ENCODE measurements at places on chromosomes 1 and 21.

GRCh38 chr1:40732756-40733301 lies 41.3 kb downstream of the NFYC start:
- no peak for DNase-seq

GRCh38 chr1:172298141-172298540 lies 122.3 kb upstream of the C1orf105 start:
- DNase-seq = no peak

DNA sequence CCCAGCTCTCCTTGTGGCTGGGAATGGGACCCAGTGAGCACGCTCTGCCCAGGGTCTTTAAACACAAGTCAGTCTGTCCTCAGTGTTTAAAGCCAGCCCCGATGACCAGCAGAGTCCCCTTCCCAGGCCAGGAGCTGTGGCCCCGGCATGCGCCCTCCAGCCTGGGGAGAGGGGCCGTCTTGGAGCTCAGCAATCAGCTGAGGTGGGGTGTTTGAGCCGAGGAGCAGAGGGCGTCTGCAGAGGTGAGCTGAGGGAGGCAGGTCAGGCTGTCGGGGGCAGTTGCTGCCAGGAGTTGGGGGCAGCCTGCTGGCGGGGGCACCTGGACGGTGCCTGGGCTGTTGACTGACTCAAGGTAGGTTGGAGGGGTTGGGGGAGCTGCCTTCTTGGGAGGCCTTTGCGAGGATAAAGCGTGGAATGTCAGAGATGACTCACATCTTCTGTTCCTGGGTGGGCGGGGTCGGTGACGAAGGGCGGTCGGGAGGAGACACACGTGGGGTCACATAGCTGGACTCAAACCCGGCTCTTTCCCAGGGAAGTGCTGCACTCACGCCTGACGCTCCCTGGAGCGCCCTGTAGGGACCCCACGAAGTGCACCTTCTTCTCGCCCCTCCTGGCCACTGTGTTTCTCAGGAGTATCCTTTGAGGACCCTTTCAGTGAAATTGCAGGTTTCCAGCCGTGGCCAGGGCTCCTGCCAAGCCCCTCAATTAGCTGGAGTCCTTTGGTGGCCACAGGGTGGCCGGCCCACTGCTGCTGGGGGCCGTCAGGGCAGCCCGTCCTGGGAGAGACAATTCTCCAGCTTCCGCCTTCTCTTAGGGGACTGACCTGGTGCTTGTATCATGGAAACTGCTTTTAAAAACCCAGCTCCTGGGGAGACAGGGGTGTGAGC lies 86.2 kb downstream of the SIK1 start:
- peak; percentile 89 for DNase-seq

DNA sequence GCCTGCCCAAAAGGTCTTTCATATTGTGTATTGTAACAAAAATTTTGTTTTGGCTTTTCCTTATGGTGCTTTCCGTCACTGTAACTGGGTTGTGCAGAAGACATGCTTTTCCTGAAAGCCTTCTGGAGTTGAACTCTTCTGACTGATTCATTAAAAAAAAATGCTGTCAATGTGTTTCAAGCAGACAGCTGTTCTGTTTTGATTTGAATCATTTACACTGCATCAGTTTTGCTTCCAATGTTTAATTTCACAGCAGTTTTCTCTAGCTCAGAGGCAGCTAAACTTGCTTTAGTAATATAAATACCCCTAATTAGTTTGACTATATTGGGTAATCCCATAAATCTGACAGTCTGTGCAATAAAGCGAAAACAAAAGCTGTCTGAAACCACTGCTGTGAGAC lies 7.9 kb downstream of the UTP11 start:
- DNase-seq = no peak

DNA sequence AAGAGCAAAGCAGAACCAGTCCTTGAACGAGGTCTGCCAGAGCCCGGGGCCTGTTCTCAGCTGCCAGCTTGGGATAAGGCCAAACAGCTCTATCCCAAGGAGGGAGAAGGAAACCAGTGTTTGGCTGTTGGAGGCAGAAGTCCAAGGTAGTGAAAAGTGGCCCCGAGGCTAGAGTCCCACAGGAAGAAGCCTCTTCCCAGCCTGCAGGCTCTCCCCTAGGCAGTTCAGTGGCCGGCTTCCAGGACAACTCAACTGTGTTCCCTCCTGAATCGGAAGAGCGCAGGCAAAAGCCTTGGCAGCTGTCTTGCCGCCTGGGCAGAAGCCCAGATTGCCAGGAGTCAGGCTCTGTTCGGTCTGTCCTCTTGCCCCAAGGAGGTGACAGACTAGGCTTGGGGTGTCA lies 19.3 kb downstream of the QSOX1 start:
- DNase-seq = peak; percentile 45

DNA sequence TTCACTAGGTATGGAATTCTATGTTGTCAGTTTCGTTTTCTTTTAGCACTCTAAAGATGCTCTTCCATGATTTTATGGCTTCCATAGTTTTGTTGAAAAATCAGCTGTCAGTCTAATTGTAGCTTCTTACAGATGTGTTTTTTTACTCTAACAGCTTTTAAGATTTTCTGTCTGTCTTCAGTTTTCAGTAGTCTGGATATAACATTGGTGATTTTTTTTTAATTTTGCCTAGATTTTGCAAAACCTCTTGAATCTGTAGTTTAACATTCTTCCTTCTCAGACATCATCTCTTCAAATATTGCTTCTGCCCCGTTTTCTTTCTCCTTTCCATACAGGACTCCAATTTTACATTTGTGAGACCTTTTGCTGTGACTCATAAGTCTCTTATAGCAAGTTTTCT lies 17.9 kb upstream of the DYRK1A start:
- DNase-seq = no peak
